RWPE1 (cell line): ENCODE measurements at places on chromosomes 2 and 18.

- DNase-seq = no peak
Observed at GRCh38 chr2:112885506-112885902, 25.5 kb upstream of the IL37 start.

- DNase-seq = no peak
Observed at GRCh38 chr2:109675666-109676345, 61.6 kb downstream of the SOWAHC start.

DNA sequence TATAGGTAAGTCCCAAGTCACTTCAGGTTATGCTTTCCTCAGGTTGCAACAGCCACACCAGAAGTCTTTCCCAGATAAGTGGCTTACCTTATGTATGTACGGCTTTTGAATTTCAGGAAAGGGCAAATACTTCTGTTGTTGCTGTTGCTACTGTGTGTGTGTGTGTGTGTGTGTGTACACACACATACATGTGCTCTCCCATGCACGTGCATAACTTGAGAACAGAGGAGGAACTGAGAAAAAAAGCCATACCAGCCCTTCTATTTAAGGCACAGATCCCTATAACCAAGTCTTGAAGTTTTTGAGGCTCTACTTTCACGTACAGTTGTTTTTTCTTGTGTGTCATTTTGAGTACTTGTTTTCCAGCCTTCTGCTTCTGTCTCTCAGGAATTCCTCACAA lies 62.4 kb downstream of the WDPCP start:
- no peak for DNase-seq

GRCh38 chr18:8948471-8949149 lies 153.9 kb upstream of the NDUFV2 start:
- DNase-seq = peak; percentile 86

DNA sequence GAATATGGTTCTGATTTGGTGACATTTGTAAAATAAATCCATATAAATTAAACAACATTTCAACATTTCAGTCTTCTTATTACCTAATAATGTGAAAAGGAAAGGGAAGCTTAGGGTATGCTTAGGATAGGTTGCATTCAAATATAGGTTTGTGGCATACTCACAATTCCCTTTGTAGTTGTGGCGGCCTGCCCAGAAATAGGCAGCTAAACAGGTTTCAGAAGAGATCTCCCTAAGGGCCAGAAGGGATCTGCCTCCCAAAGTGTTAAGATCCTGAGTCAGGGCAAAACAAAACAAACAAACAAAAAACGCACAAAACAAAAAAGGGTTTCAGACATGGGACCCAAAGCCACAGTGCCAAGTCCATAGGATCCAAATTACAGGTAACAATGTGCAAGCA lies 41.4 kb upstream of the TCF7L1 start:
- no peak for DNase-seq

DNA sequence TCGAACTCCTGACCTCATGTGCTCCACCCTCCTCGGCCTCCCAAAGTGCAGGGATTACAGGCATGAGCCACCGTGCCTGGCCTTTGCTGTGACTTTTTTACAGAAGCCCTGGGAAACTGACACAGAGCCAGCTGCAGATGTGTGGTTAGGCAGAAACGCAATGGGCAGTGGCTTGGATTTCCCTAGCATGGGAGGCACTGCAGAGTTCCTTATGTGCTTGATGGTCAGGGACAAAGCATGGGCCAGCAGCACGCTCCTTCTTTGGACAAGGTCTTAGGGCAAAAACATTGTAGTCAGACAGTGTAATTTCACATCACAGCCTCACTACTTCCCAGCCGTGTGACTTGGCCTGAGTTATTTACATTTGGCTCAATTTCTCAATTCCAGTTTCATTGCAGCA lies 153.9 kb downstream of the RNF144A start:
- no peak for DNase-seq

DNA sequence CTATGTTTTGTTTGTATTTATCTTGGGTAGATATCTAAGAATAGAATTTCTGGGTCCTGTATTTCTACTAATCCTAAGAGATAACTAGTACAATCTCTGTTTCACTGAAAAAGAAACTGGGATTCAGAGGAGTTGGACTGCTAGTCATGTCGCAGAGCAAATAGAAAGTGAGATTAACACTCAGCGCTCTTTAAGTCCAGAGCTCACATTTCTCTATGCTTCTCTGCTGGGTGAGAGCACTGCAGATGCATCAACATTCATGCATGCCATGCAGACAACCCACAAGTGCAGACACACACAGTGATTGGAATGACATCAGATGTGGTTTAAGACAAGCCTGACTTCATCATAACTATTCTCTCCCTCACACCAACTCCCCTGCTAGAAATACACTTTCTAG lies 563.8 kb downstream of the TDRD15 start:
- no peak for DNase-seq

DNA sequence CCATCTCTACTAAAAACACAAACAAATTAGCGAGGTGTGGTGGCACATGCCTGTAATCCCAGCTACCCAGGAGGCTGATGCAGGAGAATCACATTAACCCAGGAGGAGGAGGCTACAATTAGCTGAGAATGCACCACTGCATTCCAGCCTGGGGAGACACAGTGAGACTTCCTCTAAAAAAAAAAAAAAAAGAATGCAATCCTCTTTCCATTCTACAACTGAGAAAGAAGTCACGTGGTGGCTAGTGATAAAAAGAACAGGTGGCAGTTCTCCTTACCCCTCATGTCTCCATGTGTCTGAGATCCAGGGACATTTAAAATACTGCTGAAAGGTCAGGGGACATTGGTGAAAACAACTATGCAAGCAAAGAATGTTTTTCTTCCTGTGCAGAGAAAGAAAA lies 24.4 kb upstream of the GPR39 start:
- DNase-seq = no peak

DNA sequence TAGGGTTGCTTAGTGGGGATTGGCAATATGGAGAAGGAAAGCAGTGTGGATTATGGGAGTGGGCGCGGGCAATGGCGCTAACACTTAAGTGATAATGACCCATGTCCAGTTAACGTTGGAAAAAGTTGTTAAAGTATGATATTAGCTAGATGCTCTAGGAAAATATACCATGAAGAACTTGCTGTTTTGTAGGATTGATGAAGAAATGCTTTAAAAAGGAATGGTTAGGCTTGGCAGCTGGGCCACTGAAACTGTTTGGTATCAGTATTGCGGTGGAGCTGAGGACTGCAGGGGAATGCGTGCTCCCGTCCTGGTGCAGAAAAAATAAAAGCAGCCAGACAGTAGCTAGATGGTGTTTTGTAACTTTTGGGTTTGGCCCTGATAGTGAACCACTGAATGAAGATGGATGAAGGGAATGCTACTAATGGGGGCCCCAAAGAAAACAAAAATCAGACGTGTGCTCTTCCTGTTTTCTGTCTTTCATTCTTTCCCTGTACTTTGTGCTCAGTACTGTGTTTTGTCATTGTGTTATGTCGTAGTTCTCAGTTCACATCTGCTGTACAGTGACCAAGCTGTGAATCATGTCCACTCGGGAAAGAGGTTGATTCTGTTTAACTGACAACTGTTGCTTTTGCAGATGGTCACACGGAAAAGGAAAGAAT lies 999 bp downstream of the INSIG2 start:
- DNase-seq = peak; percentile 42

GRCh38 chr18:36139245-36139644 lies 9.5 kb downstream of the ELP2 start:
- no peak for DNase-seq

DNA sequence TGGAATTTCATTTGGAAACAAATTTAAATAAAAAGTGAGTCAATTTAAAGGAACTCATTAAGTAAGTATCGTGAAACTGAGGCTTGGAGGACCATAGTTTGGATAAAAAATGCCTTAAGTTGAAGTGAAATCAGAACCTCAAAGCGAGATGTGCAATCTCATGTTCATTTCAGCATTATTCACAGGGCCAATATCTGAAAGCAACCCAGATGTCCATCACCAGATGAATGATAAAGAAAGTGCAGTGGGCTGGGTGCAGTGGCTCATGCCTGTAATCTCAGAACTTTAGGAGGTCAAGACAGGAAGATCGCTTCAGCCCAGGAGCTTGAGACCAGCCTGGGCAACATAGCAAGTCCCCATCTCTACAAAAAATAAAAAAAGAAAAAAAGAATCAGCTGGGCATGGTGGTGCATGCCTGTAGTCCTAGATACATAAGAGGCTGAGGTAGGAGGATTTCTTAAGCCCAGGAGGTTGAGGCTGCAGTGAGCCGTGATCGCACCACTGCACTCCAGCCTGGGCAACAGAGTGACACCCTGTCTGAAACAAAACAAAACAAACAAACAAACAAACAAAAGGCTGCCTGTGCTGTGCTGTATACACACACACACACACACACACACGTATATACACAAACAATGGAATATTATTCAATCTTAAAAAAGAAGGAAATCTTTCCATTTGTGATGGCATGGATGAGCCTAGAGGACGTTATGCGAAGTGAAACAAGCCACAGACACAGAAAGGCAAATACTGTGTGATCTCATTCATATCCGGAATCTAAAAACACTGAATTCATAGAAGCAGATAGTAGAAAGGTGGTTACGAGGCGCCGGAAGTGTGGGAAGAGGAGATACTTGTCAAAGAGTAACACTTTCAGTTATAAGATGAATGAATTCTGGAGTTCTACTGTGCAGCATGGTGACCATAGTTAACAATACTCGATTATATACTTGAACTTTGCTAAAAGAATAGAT lies 14.5 kb downstream of the SH3RF3 start:
- DNase-seq = no peak

DNA sequence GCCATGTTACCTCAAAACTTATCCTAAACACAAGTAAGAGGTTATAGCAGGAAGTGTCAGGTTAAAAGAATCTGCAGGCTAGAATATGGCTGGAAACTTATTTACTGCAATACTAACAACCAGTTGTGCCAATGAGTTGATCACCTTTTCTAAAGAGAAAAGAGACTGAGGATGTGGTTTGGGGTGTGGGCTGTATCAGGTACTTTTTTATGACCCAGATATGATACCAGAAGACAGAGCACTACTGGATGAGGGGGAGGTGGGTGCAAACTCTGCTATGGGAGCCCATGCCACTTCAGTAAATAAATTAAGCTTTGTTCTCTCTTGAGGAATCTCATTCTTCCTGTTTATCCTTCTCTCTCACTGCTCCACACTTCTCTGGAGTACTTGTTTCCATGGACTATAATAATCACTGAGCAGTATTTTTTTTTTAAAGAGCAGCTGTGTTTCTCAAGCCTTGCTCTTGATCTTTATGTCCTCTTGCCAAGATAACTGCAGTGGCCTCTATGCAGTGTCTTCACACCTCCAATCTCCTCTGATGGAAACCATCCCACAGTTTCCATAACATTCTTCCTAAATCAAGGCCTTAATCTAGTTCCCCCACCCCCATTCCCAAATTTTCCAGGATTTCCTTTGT lies 51.2 kb upstream of the NOSTRIN start:
- DNase-seq = no peak

DNA sequence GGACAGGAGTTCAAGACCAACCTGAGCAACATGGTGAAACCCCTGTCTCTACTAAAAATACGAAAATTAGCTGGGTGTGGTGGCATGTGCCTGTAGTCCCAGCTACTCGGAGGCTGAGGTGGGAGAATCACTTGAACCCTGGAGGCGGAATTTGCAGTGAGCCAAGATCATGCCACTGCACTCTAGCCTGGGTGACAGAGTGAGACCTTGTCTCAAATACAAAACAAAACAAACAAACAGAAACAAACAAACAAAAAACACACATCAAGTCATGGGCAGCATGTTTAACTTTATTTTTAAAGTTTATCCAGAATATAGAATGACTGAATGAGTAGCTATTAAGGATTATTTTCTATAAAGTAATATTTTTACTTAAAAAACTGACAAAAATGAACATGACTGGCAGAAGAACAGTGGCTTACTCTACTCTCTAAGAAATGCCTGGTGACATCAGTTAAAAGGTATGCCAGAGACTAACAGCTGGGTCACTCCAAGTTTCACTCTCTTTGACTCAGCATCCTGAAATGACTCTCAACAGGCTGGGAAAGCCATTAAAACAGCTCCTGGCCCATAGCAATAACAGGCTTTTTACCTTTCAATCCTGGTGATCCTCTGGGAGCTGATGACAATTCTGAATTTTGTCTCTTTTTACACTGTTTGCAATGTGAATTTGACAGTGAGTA lies 281.6 kb upstream of the STON1 start:
- peak; percentile 84 for DNase-seq

- peak; percentile 61 for DNase-seq
Observed at GRCh38 chr2:64586883-64587481, 62.9 kb downstream of the AFTPH start.

GRCh38 chr2:106800180-106800579 lies 85.8 kb downstream of the ST6GAL2 start:
- DNase-seq = no peak

DNA sequence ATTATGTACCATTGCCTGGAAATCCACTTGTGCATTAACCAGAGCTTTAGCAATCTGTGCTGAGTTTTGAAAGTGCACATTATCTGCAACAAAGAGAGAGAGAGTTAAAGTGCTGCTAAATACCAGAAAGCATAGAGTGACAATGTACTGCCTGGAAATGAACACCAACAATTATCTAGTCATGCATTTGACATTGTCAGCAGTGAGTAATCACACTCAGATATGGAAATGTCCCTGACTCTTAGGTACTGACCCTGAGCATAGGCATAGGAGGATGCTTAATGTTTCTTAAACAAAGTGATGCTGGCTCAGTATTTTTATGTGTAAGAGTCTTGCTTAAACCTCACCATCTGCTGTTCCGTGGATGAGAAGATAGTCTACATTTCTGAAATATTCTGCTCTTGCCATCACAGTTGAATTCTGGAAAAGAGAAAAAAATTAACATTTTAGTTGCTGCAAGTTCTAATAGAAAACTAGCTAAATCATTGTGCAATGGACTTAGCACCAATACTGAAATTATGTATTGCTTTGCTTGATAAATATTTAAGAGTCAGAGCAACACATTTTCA lies 20.8 kb upstream of the GCG start:
- DNase-seq = no peak

- DNase-seq = no peak
Observed at GRCh38 chr2:225740086-225740485, 340.6 kb downstream of the NYAP2 start.
